Activated T-cell treated with anti-CD3 and anti-CD28 coated beads for 48 hours (primary cell): ENCODE measurements at places on chromosomes 2 and 18.

DNA sequence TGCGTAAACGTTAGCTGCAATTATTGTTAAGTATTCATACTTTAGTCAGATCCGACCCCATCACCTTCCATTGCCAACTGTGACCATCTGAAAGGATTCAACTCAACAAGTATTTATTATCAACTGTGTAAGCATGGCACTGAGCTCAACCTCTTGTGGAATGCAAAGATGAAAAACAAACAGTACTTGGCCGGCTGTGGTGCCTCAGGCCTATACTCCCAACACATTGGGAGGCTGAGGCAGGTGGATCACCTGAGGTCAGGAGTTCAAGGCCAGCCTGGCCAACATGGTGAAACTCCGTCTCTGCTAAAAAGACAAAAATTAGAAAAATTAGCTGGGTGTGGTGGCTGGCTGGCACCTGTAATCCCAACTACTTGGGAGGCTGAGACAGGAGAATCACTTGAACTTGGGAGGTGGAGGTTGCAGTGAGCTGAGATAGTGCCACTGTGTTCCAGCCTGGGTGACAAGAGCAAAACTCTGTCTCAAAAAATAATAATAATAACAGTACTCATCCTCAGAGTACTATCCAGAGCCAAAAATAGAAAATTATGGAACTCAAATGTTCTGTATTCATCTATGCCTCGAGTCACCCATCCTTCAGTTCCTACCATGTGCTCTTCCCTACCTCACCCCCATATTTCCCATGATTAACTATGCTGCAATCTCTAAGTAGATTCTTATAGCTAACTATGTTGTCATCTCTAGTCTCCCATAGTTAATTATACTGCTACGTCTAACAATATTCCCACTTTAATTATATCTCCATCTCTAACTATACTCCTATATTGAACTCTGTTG, 8.6 kb upstream of the MREG start:
- no peak for DNase-seq

- no peak for DNase-seq
Measured at GRCh38 chr2:47631792-47632398, 151.1 kb upstream of the MSH6 start.

DNA sequence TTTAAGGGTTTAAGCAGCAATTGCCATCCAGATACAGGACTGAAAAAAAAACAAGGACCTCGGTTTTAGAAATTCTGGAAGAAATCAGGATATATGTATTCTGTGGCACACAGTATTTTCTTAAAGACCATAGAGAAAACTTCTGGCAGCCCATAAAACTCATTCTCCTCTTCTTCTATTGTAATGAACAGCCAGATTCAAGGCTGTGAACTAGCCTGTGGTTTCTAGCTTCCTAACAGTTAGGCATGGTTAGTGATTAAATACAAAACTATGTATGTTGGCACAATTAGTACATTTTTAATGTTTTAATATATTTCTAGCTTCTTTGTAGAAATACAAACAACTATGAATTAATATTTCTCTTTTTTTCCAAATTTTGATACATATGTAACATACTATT, 555.7 kb downstream of the DSC3 start:
- no peak for DNase-seq

DNA sequence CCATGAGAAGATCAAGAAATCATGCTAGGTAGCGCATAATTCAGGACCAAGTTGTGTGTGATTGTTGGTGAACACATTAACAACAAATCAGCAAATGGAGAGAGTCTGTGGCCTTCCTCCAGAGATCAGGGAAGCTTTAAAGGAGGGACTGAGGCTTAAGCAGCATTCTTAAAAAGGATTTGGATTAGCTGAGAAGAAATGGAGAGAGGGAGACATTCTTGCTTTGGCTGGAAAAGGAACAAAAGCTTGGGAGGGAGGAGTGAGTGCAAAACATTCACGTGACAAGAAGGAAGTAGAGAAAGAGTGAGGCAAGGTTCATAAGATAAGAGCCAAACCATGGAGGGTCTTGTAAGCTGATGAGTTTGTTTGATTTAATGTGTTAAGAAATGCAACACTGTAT, 75.6 kb downstream of the SRD5A2 start:
- no peak for DNase-seq

GRCh38 chr2:97651114-97651513, 5.3 kb downstream of the COX5B start:
- DNase-seq, result no peak

- DNase-seq, result no peak
Measured at GRCh38 chr18:42545825-42546224, 569.7 kb downstream of the RIT2 start.

- DNase-seq, result no peak
Measured at GRCh38 chr18:5167831-5168230, 29.2 kb downstream of the AKAIN1 start.

- DNase-seq, result no peak
Measured at GRCh38 chr2:46299365-46300263, 2.4 kb downstream of the EPAS1 start.
